ENCODE measurements at places on chromosomes 11 and 22.

- no peak for DNase-seq
These were observed 12.2 kb downstream of the PAAF1 start for GRCh38 chr11:73889019-73889418.

- DNase-seq: no peak
These were observed 76.0 kb upstream of the CARD18 start for GRCh38 chr11:105215528-105215927.

DNA sequence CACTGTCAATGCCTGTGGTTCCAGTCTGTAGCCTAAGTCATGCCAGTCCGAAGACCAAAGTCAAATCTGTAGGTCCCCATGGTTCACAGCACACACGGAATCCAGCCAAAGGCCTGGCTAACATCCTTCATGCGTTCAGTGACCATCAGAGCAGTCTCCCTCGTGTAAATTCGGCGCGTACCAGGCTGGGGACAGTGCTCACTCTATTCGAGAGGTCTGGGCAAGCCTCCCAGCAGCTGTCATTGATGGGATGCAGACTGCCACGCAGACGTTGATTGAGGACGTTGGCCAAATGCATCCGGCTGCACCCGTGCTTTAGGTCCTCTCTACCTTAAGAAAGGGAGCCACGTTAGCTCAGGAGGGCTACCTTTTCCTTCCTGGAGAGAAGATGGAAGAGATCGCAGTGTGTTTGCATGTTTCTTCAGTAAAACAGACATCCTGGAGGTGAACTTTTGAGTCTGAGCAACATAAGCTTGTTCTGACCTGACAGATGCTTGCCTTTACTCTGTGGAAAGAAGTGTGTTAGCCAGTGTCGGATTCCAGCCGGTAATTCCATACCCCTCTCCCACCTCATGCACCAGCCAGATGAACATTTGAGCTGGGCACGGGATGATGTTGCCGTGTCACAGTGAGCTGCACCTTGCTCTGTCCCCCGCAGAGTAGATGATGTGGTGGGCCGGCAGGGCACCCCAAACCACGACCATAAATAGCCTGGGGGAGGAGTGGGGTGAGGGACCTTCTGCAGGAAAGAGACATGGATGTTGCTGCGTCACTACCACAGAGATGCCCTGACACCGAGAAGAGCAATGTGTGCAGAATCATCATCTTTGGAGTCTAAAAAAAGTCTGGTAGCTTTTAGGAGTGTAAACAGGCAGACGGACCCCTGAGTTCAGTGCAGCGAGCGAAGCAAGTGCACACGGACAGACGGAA is 12.2 kb downstream of the CTTN start:
- DNase-seq: no peak

DNA sequence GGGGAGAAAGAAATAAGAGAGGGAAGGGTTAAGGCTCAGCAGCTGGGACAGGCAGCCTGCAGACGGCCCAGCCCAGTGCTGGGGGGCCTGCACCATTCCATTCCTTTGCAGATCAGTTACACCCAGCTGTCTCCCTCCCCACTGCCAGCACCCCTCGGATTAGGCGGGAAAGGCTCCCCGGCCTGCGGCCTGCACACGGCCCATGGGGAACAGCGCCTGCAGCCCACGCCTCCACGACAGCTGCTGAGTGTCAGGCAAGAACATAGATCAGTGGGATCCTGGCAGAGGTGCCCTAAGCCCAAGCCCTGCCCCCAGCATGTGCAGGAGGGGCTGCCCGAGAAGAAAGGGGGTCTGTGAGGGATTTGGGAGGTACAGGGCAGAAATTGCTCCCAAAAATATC is 65.8 kb upstream of the MYOD1 start:
- no peak for DNase-seq

DNA sequence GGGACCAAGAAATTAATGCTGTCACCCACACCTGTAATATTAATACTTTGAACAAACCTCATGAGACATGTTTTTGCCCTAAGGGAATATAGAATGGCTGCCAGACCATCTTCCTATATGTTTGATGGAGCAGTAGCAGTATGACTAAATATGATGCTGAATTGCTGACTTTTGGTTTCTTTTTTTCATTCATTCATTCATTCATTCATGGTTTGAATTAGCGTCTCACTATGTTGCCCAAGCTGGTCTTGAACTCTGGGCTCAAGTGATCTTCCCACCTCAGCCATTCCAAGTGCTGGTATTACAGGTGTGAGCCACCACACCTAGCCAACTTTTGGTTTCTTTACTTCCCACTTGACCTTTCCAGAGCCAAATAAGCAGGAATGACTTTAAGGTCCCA is 7.8 kb downstream of the CCDC117 start:
- no peak for DNase-seq

DNA sequence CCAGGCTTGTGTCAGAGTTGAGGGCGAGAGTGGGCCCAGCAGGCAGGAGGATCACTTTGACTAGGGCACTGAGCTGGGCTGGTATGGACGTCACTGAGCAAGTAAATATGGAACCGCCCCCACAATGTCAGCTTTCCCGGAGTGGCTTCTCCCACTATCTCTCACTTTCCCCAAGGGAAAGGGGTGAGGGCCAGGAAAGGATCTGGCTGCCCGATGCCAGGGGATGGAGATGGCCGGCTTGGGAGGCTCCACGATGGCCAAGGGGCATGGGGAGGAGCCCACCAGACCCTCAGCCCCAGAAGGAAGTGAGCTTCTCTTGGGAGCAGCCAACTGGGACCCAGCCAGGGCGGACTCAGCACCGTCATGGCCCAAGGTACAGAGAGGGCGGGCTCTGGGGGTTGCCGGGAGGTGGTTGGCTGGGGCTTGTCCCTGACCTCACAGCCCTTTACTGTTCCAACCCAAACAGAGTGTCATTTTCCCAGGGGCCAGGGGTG is 8.7 kb downstream of the PRDM11 start:
- no peak for DNase-seq

- DNase-seq: no peak
These were observed 1.3 kb downstream of the BMAL1 start for GRCh38 chr11:13278609-13279486.

- peak; percentile 62 for DNase-seq
These were observed 71.8 kb upstream of the PARVG start for GRCh38 chr22:44108806-44109385.

DNA sequence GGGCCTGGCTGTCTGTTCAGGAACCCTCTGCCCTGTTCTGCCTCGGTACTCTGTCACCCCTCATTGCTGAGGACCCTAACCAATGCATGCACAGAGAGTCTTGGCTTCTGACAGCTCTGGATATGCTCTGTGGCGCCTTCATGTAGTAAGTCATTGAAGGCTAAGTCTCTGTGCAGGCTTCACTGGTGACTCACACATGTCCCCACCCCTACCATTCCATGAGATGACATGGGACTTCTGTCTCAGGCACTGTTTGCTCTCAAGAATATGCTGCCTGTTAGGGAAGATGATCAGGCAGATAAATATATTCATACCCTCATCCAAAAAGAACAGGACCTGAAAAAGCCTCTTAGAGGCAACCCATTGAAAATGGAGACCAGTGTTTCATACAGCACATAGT is 43.6 kb upstream of the HORMAD2 start:
- DNase-seq: peak; percentile 61

- DNase-seq: no peak
These were observed 76.9 kb downstream of the MYO7A start for GRCh38 chr11:77204754-77205466.

- DNase-seq: no peak
These were observed 17.8 kb downstream of the ADA2 start for GRCh38 chr22:17201285-17201945.

DNA sequence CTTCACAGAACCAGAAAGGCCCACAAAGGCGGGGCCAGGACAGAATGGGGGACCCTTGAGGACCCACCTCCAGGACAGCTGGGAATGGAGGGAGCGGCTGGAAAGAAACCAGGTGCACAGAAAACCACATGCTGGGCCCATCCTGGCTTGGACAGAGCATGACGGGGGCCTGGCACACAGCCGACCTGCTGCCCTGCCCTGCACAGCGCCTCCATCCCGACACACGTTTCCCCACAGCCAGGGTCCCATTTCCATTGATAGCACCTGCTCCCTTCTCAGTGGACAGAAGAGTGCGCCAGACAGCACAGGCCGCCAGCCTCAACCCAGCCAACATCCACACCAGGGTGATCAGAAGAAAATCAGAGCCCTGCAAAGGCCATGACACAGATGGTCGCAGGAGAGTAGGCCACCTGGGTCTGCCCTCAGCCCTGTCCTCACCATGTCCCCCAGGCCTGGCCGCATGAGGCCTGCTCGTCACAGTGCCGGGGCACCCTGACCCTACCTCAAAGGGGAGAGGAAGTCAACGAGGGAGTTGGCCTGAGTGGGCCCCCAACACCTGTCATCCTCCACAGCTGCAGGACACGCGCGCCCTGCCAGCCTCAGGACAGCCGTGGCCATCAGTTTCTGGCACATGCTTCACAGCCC is 28.1 kb downstream of the BRD1 start:
- no peak for DNase-seq

DNA sequence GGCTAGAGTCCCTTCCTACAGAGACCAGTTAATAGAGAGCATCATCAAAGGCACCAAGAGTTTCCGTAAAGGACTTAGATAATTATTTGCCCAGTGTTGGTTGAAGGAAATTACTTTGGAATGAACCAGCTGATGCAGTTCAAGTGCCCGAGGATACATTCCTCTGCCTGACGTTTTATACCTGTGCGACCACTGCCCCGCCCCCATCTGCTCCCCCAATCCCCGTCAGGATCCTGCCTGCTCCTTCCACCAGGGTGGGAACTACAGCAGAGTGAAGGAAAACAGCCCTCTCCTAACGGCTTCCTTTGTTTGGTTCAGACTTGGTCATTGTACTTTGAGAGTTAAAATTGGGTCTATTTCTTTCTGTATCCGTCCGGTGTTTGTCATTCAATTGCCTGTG is 761.5 kb downstream of the NTM start:
- DNase-seq: no peak

DNA sequence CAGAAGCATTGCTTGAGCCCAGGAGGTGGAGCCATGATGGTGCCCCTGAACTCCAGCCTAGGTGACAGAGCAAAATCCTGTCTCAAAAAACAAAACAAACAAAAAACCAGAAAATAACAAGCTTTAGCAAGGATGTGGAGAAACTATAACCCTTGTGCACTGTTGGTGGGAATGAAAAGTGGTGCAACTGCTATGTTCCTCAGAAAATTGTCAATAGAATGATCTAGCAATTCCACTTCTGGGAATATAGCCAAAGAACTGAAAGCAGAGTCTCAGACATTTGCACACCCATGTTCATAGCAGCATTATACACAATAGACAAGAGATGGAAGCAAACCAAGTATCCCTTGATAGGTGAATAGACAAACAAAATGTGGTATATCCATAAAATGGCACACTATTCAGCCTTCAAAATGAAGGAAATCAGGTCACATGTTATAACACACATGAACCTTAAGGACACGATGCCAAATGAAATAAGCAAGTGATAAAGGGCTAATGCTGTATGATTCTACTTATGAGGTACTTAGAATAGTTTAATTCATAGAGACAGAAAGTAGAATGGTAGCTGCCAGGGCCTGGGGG is 15.9 kb downstream of the KLHL22 start:
- DNase-seq: no peak

- DNase-seq: peak; percentile 47
These were observed 85.9 kb downstream of the SBF2 start for GRCh38 chr11:10208131-10208575.

GRCh38 chr11:83070731-83071566 is 748 bp downstream of the RAB30 start:
- DNase-seq: no peak

GRCh38 chr11:88411265-88411664 is 73.7 kb upstream of the CTSC start:
- peak; percentile 41 for DNase-seq

DNA sequence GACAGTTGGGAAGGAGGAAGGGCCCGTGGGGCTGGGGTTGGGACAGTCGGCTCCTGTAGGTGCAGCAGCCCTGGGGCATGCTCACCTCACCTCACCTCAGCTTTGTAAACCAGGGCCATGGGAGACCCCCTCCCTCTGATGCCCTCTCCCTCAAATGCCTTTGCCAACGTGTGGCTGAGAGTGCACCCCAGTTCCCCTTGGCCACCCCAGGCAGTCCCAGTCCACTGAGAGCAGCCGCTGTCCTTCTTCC is 4.2 kb upstream of the NEAT1 start:
- no peak for DNase-seq

DNA sequence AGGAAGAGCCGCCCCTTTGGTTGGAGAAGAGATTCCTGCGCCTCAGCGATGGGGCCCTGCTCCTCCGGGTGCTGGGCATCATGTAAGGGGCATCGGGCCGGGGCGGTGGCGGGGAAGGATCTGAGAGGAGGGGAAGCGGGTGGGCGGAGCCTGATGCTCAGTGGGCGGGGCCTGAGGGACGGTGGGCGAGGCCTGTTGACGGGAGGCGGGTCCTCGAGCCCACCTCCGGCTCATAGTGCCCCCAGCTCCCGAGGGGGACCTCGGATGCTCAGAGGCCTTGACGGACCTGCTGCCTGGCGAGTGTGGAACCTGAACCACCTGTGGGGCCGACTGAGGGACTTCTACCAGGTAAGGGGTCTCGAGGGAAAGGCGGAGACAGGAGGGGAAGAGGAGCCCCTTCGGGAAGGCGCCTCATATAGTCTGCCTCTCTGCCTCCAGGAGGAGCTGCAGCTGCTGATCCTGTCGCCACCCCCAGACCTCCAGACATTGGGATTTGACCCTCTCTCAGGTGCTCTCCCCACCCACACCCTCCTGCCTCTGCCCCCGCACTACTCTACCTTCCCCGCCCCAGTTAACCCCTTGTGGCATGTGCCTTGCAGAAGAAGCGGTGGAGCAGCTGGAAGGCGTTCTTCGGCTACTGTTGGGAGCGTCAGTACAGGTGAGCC is 799 bp downstream of the CCDC88B start:
- DNase-seq: no peak

GRCh38 chr11:2138068-2138430 is 1.1 kb downstream of the IGF2 start:
- DNase-seq: no peak

DNA sequence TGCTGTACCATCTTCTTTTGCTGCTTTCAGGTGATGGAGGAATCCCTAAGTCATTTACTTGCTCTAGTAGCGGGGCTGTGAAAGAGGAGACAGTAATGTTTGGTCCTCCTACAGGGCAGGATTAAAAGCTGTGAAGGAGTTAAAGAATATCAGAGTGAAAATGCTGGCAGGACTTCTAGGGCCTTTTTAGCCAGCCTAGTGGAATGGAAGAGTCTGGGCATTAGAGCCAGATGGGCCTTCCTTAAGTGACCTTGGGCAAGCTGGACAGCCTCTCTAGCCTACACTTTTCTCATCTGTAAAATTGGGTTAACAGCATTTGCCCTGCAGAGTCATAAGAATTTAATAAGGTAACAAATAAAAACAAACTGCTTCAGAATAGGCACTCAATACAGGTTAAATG is 114.7 kb downstream of the RBFOX2 start:
- DNase-seq: no peak

DNA sequence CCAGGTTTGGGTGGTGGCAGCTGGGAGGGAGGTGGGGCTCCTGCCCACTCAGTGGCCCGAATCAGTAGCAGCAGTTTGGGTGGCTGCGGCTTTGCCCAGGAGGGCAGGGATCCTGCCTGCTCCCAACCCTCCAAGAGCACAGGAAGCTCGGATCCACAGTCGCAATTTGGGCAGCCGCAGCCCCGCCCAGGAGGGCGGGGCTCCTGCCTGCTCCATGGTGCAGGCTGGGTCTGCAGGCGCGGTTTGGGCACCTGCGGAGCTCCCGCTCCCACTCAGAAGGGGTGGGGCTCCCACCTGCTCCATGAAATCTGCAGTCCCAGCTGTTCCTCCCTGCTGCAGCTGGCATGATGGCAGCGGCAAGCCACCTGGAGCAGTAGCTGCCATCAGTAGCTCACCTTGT is 38.1 kb upstream of the CALCB start:
- no peak for DNase-seq

- no peak for DNase-seq
These were observed 9.5 kb upstream of the ACR start for GRCh38 chr22:50728523-50728931.

- no peak for DNase-seq
These were observed 48.8 kb downstream of the SMCO4 start for GRCh38 chr11:93494357-93494756.

Data from AG20443 (cell line).